Effector CD4-positive, alpha-beta T cell (primary cell): ENCODE measurements at places on chromosomes 11 and 22.

DNA sequence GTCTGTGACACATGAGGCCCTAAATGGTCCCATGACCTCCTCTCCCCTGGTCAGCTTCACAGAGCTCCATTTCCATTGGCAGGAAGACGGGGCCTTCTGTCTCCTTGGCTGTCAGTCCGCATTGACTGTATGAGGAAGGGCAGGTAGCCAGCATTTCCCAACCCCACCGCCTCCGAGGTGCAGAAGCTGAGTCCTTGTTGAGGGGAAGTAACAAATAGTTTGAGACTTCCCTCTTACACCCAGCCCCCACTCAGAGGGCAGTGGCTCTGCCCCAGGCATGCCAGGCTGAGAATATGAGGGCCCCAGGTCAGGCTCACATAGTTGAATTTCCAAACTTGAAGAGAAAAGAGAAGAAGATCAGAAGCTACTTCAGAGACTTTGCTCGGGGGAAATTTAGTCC, 611.1 kb downstream of the BRD1 start:
- DNase-seq = no peak

DNA sequence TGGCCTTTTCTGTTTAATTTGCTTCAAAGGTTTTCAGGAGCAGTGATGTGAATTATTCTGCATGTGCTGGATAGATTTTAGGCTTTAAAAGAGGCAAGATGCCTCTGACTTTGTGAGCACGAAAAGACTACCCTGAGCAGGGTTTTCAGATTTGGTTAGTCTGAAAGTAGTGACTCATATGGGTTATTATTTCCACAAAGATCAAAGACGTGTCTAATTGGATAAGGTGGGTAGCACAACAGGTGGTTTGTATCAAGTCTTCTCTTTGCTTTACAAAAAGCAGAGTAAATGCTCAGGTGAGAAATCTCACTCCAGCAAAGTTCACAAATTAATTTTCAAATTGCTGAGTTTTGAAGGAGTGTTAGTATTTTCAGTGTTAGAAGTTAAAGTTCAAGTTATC, 37.6 kb upstream of the DBX1 start:
- DNase-seq = no peak

- no peak for DNase-seq
Observed at GRCh38 chr11:75481922-75482606, 43.7 kb downstream of the GDPD5 start.

DNA sequence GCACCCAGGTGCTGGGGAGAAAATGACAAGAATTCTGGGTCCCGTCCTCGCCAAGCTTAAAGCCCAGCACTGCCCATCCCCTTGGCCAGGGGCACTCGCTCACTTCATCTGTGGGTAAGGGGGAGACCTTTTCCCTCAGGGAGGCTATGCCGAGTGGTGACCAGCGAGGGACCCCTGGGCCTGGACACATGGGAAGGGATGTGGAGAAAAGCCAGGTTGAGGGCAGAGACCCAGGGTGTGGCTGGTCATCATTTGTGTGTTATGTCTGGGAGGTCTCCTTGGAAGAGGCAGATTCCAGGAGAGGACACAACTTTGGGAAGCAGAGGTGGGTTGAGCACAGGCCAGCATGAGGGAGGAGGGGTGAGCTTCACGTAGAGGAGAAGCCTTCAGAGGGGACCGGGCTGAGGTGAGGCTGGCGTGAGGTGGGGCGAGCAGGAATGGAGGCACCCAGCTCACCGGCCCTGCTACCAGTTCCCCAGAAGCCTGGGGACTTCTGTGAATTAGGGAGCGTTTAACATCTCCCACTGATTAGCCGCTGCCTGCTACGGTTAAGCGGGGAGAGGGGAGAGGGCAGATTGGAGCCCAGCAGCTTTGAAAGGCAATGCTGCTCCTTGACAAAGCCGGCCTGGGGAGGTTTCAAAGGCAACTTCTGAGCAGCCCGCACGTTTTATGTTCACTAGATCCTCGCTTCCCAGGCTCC, 25.8 kb upstream of the NECTIN1 start:
- DNase-seq = no peak

- DNase-seq = no peak
Observed at GRCh38 chr11:10856689-10857458, 979 bp downstream of the ZBED5 start.

GRCh38 chr11:18265949-18266348, at the start of gene SAA1:
SAA1 (plus strand) TSS chr11:18266264; CDS start chr11:18266888, 624 bp downstream.
- no peak for DNase-seq

- DNase-seq = no peak
Observed at GRCh38 chr11:123537726-123538125, 107.7 kb downstream of the GRAMD1B start.

GRCh38 chr11:12642806-12643428, 31.3 kb upstream of the TEAD1 start:
- no peak for DNase-seq

DNA sequence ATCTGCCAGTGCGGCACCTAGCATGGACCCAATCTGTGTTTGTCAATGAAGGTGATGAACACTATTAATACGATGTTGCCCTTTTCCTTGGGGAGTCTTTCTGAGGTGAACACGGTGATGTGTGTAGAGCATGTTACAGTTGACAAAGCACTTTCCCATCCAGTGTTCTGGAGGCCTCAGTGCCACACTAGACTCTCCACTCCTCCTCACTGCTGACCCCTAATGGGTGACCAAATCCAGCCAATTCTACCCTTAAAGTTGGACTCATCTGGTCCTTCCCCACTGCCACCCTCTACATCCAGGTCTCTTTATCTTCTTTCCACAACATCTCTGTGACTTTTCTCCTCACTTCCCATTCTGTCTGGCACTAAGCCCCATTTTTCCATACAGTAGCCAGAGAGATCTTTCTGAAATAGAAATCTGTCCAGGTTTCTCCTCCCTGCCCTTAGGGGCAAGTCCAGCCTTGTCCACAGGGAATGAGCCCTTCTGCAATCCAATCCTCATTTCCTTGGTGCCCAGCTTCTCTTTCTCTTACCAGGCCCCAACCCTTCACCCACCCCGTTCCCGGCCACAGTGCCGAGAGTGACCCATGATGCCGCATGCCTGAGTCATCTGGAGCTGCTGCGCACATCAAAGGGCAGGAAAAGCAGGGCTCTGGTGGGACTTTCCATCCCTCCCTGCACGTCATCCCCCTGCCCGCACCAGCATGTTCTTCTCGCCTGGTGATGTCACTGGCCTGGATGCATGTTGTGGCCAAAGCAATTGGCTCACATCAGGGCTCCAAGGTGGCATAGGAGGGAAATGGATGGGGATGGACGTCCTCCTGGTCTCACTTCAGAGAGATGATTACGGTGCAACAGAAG, 64.2 kb downstream of the RASSF10 start:
- no peak for DNase-seq

- DNase-seq = no peak
Observed at GRCh38 chr11:23201936-23202522, 341.8 kb upstream of the CCDC179 start.

- DNase-seq = no peak
Observed at GRCh38 chr22:45626198-45626651, 45.4 kb upstream of the ATXN10 start.

GRCh38 chr22:23826510-23827350, 12.1 kb downstream of the DERL3 start:
- DNase-seq = no peak

- DNase-seq = no peak
Observed at GRCh38 chr11:58921778-58922390, 17.4 kb upstream of the GLYATL1 start.

DNA sequence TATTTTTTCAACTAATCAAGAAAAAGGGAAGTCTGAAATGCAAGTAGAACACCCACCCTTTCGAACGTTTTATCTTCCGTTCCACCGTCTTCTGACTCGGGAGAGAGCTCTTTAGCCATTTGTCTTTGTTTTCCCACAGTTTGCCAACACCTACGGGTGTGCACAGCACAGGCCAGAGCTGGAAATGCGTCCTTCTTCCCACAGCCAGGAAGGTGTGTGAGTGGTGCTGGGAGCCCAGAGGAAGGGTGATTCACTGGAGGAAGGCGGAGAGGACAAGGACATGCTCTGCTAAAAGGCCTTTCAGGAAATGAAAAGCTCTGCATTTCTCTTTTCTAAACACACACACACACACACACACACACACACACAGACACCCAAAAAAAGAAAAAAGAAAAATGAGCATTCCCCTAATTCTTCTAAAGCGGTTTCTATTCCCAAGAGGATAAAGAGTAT, 18.5 kb downstream of the ENDOD1 start:
- no peak for DNase-seq

GRCh38 chr11:34318111-34319037, 39.4 kb downstream of the ABTB2 start:
- DNase-seq = no peak

DNA sequence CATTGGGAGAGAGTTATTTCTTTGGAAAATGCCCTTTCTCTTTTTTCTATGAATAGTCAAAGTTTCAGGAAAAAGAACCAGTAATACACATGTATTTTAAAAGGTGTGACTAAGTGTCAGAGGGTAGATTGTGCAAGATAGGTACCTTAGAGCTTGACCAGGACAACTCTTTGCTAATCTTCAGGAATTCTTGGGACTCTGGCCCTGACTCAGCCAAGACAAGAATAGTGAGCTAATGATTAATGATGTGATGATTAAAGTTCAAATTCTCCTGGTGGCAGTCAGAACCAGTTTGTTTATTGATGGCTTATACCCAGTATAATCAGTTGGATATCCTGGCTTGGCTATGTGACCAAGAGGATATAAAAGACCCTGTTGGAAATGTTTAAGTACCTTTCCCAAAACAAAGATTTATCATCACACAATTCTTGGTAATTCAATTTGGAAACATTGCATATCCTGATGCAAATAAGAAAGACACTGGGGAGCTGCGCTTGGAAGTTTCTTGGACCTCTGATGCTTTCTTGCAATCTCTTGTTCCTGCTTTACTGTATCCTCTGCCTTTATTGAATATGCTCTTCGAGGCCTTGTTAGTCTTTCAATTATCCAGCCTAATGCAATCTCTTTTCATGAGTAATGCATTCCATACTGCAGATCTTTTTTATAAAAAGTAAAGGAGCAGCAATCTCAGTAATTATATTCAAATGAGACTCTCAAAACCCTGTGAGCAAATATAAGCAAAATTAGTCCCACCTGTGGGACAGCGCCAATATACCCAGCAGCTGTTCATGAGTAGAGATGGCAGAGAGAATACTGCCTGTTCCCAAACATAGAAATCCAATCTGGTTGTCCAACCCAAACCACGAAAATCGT, 48.0 kb upstream of the CEP126 start:
- DNase-seq = no peak

- no peak for DNase-seq
Observed at GRCh38 chr11:43508511-43508918, 149.8 kb downstream of the TTC17 start.

GRCh38 chr22:23180893-23181720, 798 bp downstream of the BCR start:
- DNase-seq = no peak

- no peak for DNase-seq
Observed at GRCh38 chr22:36311386-36312085, 58.6 kb downstream of the APOL1 start.

DNA sequence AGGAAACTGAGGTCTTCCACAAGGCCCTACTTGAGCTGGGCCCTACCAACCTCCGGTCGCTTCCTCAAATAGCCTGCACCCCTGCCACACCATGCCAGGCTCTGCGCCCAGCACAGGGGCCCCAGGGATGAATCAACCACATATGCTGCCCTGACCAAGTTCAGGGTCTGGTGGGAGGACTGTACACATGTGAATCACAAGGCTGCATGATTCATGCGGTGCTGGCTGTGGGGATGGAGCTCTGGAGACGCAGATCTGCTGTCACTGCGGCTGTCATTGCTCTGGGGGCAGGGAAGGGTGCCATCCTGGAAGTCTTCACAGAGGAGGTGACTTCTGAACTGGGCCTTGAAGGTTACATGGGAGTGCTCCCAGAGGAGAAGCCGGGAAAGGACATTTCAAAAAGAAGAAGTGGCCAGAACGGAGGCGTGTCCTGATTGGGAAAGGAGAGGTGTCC, 21.5 kb downstream of the CYTH4 start:
- no peak for DNase-seq

DNA sequence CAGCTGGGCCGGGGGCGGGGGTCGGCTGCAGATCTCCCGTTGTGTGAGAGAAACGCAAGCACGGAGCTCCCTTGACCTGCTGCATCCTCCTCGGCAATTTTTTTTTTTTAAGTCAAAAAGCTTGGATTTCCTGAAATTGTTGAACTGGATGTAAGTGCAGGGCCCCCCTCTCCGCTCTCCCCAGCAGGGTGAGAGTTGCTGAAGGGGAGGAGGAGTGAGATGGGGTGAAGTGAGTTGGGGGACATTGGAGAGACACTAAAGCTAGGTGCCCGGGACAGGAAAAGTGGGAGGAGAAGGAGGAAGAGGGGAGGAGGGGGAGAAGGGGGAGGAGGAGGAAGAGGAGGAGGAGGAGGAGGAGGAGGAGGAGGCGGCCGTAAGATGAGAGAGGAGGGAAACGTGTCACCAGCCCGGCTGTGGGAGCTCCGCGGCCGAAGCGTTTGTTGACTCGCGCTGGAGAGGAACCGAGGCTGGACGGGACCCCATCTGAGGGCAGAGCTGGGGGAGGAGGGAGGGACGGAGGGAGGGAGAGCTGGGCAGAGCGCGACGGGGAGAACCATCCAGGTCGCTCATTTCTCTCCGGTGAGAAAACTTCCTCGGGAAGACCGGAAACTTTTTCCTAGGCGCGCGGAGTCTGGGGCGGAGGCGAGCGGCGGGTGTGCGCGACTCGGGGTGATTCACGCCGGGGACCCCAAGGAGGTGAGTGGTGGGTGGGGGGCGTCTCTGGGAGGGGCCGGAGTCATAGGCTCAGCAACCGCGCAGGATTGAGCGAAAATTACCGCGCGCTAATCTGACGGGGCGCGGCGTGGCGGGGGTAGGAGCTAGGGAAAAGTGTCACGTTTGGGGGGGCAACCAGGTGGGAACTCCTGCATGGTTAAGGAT, 80.2 kb downstream of the PRR5L start:
- DNase-seq = no peak

GRCh38 chr11:107592813-107593212, 1.9 kb downstream of the ELMOD1 start:
- DNase-seq = no peak

DNA sequence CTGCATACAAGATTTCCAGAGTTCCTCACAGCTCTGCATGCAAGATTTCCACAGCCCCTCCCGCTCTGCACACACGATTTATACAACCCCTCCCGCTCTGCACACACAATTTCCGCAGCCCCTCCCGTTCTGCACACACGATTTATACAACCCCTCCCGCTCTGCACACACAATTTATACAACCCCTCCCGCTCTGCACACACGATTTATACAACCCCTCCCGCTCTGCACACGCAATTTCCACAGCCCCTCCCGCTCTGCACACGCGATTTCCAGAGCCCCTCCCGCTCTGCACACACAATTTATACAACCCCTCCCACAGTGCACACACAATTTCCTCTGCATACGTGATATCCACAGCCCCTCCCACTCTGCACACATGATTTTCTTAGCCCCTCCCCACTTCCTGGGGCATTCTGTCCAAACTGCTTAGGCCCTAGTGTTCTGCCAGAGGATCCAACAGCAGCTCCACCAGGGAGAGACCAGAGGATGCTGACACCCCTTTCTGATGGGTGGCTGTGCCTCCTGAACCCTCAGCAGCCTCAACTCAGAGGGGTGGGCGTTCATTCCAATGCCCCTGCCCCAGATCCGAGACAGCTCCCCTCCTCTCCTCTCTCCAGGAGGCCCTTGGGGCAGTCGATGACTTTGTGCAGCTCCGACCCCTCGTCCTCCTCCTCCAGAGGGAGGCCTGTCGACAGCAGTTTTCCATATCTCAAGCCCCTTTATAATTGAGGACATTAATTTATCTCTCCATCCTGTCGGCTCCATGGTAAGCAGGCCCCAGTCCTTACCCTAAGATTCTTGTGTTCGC, 671.7 kb downstream of the BRD1 start:
- DNase-seq = no peak
